ENCODE measurements at places on chromosomes 13 and 19.

DNA sequence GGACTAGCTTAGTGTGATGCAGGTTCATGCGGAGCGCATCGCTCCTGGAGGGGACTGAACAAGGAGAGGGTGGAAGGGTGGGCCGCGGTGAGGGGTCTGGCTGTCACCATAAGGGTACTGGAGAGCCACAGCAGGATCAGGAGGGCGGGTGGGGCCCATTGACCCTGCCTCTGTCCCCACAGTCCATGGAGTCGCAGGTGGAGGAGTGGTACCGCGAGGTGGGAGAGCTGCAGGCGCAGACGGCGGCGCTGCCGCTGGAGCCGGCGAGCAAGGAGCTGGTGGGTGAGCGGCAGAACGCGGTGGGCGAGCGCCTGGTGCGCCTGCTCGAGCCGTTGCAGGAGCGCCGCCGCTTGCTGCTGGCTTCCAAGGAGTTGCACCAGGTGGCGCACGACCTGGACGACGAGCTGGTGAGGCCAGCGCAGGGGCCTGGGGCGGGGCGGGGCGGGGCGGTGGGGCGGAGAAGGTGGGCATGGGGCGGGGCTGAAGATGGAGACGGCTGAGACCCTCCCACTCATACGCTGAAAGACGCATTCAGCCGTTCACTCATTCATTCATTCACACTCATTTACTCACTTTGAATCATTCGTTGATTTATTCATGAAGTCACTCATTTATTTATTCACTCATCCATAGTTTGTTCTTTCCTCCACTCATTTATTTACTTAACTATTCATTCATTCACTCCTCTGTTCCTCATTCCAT lies 27.5 kb upstream of the SHKBP1 start:
- DNase-seq: peak; percentile 52

- DNase-seq: no peak
Observed at GRCh38 chr13:51869916-51870315, 8.1 kb downstream of the CCDC70 start.

DNA sequence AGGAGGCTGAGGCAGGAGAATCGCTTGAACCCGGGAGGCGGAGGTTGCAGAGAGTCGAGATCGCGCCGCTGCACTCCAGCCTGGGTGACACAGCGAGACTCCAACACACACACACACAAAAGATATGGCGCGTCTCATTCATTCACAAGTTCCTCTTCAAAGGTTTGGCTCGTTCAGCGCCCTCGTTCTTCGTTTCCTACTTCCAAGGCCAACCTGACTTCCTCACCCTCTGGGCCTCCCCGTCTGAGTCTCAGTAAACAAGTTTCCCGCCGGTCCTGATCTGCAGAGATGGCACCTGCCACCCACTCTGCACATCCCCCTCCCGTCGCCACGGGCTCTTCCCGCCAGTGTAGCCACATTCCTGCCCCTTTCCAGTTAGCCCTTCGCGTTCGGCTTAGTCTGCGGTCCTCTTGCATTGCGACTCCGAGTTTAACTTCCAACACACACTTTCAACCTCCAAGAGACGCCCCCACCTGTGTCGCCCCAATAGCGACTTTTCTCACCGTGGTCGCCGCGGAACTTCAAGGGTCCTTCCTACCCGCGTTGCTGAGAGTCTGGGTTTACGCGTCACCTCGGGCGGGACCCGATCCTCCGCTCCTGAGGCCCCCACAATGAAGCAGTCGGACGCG lies 1.3 kb upstream of the BSG start:
- peak; percentile 27 for DNase-seq

DNA sequence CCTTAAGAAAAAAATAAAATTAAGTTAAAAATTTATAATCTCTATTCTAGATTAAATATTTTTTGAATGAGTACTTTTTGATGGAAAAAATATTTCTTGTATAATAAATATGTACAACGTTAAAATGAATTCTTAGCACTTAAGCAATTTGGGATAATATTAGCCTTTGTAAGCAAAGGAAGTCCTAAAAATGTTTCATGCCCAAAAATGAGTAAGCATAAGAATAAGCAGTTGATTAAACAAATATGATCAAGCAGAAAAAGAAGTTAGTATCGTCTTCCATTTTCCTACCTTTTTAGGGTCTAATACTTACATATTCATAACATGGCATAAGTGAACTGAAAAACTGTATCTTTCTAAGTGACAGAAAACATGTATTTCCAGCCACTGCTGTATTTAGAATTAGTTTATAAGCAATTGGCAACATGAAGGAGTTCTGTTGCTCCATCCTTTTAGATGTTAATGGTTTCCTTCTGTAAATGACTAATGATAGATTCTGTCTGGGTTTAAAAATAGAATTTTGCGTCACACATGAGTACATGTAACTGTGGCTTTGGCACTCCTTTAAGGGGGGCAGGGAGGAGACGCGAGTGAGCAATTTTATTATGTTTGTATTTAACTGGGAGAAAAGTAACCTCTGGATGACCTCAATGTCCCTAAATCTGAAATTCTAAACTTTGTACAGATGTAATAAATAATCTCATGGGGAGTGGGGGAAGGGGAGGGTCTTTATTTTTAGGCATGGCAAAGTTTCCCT lies 237.4 kb downstream of the RGCC start:
- peak; percentile 47 for DNase-seq

- DNase-seq: no peak
Observed at GRCh38 chr19:40235238-40236025, 8.9 kb upstream of the CCNP start.

- DNase-seq: no peak
Observed at GRCh38 chr13:99860745-99861144, 110.8 kb downstream of the ZIC5 start.

- DNase-seq: no peak
Observed at GRCh38 chr13:98915563-98915962, 62.3 kb downstream of the DOCK9 start.
